Cardiac fibroblast (primary cell): ENCODE measurements at places on chromosomes 16 and 17.

GRCh38 chr16:47829850-47830600 is 325.8 kb downstream of the ABCC12 start:
- DNase-seq: no peak

DNA sequence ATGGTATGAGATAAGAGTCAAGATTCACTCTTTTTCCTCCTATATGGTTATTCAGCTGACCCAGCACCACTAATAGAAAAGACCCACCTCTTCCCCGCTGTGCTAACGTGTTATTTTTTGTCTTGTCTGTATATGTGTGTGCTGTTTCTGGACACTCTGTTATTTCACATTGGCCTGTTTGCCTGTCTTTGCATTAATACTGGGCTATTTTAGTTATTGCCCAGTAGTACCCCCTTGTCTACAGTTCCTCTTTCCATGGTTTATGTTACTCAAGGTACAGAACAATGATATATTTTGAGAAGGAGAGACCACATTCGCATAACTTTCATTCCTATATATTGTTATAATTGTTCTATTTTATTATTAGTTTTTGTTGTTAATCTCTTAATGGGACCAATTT is 74.0 kb upstream of the SIAH1 start:
- no peak for DNase-seq

GRCh38 chr16:30533748-30534367 is 800 bp downstream of the ZNF747 start:
- no peak for DNase-seq

DNA sequence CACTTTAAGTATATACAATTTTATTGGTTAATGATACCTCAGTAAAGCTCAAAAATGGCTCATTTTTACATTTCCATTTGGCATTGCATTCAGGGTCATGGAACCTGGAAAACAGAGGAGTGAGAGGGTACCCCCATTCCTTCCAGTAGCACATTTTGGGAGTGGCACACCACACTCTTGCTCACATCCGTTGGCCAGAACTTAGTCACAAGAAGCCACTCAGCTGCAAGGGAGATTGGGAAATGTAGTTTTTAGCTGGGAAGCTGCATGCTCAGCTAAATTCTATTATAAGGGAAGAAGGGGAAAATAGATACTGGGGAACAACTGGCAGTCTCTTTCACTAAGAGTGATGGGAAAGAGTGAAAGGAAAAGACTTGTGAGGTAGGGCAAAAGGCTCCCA is 102.5 kb upstream of the TMEM97 start:
- peak; percentile 23 for DNase-seq

DNA sequence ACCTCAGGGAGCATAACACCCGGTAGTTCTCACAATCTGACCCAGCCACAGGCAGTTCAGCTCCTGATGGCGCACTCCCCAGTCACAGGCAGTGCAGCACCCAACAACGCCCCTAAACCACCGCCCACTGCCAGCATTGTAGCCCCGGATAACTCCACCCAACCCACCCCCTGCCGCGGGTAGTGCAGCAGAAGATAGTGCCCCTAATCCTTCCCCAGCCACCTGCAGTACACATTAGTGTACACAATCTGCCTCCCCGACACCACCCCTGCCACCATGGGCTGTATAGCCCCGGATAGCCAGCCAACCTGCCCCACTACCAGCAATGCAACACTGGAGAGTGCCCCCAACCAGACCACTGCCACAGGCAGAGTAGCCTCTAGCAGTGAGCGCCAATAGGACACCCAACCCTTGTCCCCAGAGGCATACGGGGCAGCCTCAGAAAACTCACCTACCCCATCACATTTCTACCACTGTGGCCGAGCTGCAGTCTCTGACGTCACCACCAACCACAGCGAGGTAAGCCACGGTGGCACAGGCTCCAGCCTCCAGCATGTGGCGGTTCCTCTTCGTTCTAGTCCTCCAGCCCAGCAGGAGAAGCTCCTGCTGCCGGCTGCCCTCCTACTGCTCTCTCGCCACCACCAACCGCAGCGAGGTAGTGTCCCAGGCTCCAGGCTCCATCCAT is 877.3 kb downstream of the KCNJ18 start:
- no peak for DNase-seq

DNA sequence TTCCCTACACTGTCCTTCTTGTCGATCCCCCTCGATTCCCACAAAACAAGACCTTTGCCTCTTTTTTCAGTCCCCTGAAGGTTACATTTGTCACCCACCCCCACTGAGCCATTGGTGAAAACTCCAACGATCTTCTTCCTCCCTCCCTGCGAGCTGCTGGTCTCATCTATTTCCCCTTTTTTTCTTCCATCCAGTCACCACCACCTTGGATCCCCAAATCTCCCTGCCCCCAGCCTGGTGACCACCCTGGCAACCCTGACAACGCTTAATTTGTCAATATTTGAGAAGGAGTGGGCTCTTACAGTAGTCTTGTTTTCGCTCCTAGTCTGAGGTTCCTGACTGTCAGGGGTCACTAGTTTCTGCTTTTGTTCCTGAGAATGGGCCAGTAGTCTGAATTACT is 62.9 kb downstream of the SMPD3 start:
- DNase-seq: no peak

DNA sequence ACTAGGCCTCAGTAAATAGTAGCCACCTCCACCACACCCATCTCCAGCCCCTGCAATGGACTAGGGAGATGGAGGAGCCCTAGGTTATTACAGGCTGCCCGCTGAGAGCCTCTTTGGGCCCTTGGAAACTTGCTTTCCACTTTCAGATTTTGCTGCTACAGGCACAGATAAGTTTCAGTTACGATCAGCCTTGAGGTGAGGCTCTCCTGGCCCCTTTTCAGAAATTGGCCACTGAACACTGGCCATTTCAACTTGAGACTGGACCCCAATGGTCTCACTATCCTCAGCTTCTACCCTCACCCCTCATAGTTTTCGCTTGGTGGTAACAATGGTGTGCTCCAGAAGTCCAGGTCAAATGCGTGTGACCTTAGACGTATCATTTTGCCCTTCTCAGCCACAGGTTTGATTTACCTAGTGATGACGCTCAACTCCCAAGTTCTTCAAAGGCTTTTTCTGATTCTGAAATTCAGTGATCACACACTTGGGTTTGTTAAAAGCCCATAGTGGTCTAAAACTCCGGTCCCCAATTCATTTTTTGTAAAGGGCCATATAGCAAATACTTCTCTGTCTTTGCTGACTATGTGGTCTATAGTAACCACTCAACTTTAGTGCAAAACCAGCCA is 1.0 kb downstream of the PMM2 start:
- DNase-seq: no peak

DNA sequence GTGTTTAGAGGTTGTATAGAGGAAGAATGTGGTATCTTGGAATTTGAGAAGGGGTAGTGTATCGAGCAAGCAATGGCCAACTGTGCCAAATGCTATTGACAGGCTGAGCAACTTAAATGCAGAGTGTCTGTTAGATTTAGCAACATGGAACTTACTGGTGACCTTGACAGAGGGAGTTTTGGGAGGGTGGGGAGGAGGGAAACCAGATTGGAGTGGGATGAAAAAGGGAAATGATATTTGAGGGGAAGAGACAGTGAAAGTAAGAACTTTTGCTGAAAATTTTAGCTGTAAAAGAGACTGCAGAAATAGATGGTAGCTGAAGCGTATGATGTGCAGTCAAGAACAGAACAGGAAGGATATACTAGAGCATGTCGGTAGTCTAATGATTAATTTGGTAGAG is 1.1 kb downstream of the LRRC36 start:
- no peak for DNase-seq

GRCh38 chr16:82177555-82177954 is 7.5 kb upstream of the MPHOSPH6 start:
- DNase-seq: no peak

DNA sequence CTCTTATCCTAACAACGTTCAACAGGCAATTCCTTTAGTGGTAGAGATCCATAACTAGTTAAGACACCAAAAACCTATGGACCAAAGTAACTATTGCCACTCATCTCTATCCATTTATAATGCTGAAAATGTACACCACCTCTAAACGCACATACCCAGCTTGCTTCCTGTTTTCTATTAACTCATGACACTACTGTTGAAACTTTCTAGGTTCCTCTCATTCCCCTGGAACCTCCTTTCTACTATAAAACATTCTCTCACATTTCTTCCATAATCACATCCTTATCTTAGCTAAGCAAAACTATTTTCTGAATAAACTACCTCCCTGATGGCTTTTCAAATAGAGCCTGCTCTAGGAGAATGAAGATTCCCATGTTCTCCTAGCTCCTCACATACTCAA is 42.9 kb upstream of the KSR1 start:
- DNase-seq: no peak

DNA sequence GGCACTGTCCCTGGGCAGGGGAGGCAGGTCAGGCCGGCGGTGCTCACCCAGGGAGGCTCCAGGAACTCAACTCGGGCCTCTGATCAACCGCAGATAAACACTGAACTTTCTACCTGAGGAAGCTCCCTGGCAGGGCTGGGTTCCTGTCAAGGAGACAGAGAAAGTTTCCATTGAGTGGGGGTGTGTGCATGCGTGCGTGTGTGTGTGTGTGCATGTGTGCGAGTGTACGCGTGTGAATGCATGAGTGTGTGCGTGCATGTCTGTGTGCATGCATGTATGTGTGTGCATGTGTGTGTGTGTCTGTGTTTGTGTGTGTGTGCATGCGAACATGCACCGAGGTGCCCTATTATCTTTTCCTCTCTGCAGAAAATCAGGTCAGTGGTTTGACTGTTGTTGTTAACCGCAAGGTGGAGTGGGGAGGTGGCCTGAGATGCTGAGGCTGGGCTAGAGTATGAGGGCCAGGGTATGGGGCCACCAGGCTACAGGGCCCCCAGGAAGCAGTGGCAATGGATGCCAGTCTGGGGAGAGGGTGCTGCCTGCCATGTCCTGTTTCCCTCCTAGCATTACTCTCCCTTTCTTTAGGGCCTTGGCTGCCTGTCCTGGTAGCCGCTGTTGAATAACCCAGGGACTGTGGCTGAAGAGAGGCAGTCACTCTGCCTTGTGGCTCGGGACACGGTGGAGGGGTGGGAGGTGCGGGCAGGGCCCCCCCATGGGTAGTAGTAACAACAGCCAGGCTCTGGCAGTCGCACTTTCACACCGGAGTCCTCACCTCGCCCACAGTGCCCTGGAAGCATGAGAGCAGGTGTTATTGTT is 24.0 kb downstream of the CCR7 start:
- no peak for DNase-seq

DNA sequence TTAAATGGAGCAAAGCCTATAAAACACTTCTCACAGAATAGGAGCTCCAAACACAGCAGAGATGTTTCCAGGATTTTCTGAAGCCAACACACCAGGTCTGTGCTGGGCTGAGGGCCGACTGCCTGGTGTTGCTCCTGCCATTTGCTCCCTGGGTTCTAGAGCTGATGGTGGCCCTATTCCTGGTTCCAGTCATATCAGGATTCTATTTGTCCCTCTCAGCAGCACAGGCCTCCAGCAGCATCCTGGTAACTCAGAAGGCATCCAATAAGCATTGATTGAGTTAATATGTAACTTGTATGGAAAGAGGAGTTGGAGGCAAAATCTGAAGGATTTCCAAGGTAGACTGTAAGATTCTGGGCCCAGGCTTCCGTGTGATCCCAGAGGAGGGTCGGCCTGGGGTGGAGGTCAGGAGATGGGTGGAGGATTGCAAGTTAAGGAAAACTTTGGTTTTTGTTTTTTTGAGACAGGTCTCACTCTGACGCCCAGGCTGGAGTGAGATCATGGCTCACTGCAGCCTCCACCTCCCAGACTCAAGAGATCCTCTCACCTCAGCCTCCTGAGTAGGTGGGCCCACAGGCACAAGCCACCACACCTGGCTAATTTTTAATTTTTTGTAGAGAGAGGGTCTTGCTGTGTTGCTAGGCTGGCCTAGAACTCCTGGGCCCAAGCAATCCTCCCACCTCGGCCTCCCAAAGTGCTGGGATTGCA is 5.7 kb downstream of the NUPR1 start:
- DNase-seq: no peak

DNA sequence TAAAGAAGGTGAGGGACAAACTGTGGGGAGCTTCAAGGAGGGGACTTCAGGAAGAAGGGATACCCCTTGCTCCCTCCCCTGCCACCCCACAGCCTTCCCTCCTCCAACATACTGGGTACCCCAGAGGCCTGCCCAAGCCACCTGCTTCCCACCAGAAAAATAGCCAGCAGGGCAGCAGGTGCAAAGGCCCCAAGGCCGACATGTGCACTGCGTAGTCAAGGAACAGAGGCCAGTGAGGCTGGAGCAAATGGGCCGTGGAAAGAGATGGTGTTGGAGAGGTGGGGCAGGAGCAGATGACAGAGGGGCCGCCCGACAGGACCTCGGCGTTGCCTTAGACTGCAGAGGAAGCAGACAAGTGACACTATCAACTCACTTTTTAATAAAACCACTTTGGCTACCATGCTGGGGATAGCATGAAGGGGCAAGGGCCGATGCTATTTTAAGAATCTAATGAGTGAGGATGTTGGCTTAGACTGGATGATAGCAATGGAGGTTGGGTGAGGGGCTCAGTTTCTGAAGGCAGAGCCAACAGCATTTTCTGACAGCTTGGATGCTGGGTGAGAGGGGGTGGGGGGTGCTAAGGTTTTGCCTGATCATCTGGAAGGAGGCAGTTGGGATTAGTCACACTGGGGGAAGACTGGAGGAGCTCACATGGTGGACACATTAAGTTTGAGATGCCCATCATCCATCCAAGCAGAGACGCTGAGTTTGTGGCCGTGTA is 72.8 kb upstream of the TOB1 start:
- DNase-seq: no peak

DNA sequence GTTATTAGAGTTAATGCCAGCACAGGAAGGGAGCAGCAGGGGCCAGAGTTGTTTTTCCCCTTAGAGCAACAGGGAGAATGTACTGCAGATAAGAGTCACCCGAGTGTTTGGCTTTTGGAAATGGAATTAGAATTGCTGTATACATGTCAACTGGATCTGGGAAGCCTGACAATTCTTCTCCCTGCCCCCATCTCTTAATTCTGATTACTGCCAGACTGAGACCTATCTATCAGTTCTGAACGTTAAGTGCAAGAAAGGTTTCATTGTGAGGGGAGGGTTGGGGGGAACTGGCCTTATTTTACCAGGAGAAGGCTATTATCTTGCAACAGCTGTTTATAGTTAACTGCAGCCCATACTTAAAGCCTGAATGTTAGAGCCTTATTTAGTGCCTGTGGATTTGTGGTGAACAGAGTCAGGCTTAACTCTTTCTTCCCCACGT is 424.5 kb upstream of the CDH11 start:
- no peak for DNase-seq

- no peak for DNase-seq
Measured at GRCh38 chr16:19254611-19255010, 30.9 kb upstream of the CLEC19A start.

DNA sequence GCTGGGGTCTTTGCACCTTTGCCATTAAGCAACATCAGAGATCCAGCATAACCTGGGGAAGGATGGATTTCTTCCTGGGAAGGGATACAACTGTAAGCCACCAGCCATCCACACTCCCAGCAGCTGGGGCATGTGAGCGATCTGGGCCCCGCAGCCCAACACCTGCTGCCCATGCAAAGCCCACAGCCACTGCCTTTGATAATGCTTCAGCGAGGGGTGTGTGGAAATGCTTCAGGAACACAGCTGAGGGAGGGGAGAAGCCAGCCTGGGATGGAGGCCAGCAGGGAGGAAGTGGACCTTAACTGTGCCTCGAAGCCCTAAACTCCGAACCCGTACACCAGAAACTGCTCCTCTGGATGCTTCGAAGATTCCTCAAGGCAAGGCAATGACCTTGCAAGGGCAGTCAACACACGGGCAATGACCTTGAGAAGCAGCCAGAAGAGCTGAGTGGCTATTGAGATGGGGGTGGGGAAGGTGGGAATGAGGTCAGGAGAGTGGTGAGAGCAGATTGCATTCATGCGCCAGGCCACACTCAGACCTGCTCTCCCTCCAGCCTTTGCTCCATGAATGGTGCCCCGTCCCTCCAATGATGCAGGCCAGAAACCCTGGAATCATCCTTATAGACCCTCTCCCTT is 49.1 kb downstream of the KATNIP start:
- no peak for DNase-seq

GRCh38 chr16:58243528-58244004 is 45.7 kb upstream of the CSNK2A2 start:
- DNase-seq: no peak
